ENCODE measurements at places on chromosomes 4 and X.

- DNase-seq = no peak
Observed at GRCh38 chrX:1502241-1502640, 34.7 kb downstream of the P2RY8 start.

GRCh38 chr4:185307136-185307950 is 88.4 kb downstream of the LRP2BP start:
- no peak for DNase-seq

GRCh38 chr4:139619644-139620043 is 46.0 kb upstream of the MGST2 start:
- DNase-seq = no peak

- DNase-seq = no peak
Observed at GRCh38 chr4:182684796-182685195, 232.4 kb downstream of the DCTD start.

- no peak for DNase-seq
Observed at GRCh38 chrX:17680732-17681413, 56.4 kb upstream of the SCML1 start.

Measured in forelimb muscle (tissue), 1 donor.